ENCODE measurements at places on chromosomes 6 and 20.

GRCh38 chr6:62971976-62972658, 239.2 kb upstream of the FKBP1C start:
- DNase-seq, result no peak

GRCh38 chr6:148628251-148628650, 118.6 kb upstream of the UST start:
- DNase-seq, result no peak

GRCh38 chr6:7235712-7236305, 77.2 kb downstream of the SSR1 start:
- no peak for DNase-seq

DNA sequence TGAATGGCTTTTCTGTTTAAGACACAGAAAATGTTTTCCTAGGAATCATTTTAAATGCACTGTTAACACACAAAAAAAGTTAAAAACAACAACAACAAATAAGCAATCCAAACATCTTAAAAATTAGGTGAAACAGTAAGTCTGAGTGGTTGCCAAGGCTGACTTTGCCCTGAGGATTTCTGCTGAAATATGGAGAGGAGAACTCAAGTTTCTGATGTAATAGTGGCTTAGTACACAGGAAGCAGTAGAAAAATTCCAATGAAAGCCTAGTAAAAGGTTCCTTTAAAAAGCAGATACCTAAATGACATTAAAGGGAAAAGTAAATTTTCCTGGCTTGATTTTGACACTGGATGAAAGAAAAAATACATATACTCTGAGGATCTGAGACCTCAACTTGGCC, 184.2 kb downstream of the EPM2A start:
- DNase-seq, result no peak

DNA sequence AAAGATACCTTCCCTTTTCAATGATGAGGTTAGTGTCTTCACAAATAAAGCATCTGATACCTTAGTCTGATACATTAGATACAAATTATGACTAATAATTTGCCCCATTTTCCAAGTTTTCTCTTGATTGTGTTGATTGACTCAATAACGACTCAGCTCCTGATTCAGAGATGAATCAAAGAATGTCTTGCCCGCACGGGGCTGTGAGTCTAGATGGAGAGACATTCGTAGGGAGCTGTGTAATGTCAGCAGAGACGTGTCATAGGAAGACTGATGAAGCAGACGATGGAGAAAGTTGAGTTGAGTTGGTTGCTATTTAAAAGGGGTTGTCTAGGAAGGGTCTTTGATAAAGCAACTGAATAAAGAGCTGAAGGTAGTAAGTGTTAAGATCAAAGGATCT, 78.2 kb downstream of the TSHZ2 start:
- DNase-seq, result no peak

- DNase-seq, result no peak
These were observed 370.3 kb upstream of the JARID2 start for GRCh38 chr6:14875481-14876063.

DNA sequence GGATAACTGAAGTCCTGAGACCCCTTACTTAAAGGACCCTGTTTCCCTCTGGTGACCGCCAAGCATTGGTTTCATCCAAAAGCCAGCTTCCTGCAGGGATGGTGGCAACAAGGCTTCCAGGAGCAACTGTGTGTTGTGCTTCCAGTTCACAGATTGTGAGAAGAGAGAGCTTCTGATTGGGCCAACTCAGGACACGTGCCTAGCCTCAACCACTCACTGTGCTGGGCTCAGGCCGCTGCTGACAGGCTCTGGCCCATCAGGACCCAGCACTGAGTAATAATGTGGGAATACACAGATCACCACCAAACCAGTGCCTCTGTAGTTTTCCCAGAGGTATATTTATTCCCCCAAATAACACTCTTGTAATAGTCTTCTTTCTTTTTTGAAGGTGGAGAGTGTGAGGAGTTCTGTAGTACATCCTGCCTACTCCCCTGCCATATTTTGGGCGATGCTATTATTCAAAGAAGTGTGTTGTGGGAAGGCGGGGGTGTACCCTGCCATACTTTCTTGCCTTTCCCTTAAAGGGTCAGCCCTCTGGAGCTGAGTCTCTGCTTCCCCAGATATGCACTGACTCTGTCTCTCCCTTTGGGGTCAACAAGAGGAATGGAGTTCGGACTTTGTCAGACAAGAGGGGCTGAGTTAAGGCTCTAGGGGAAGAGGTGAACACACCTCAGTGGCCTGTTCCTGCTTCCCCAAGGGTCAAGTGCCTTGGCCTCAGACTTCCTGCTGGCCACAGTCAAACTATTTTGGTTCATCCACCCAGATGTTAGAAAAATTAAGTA, 23.2 kb downstream of the PPP1R16B start:
- no peak for DNase-seq

DNA sequence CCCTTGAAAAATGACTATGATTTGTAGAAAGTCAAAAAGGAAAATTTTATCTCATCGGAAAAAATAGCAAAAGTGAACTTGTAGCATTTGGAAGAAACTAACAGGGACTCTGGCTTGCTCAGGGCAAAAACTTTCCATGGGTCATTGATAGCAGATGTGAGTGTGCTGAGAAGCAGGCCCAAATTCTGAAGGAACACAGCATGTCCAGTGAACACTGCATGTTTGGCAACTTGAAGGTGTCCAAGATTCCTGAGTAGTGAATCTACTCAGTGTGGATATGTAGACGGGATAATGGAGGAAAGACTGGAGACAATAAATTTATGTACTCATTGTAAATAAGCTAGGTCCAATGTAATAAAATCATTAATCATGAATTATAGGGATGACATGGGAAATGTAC, 8.2 kb downstream of the SLC17A2 start:
- DNase-seq, result no peak
